ENCODE measurements at places on chromosomes 16 and 17.
A peak's percentile ranks its signal among the peaks of the same experiment; 100 is the strongest.

DNA sequence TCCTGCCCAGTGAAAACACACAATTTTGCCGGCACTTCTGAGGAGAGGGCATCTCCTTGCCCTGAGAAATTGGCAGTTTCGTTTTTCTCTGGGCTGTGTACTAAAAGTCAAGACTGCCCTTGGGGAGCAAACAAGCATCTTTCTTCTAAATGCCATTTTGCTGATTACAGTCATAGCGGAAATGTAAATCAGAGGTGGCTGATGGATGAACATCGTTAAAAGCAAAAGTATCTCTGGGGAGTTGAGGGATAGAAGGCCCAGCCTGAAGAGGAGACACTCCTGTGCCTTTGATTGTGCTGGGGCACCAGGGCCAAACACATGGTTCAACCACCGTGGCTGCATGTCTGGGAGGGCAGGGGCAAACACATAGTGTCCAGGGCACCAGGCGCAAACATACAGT, 49.8 kb downstream of the ABCC12 start:
- no peak for DNase-seq

DNA sequence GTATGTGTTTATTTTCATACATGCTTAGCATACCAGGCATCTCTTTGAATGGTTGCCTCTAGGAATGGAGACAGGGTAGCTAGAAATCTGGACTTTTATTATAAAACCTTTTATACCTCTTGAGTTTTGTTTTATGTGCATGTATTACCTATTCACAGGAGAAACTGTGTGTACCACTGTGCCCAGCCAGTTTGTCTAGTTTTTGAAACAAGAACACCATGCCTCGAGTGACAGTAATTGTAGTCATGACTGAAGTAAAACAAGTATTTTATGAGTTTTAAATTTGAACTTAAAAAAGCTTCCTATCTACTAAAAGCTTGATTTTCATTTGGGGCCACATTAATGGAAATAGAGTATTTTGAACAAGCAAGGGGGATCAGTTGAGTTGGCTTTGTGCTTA, 57.4 kb downstream of the SNTB2 start:
- DNase-seq = no peak

- DNase-seq = no peak
These were observed 1.6 kb upstream of the DOC2B start for GRCh38 chr17:183021-183420.

DNA sequence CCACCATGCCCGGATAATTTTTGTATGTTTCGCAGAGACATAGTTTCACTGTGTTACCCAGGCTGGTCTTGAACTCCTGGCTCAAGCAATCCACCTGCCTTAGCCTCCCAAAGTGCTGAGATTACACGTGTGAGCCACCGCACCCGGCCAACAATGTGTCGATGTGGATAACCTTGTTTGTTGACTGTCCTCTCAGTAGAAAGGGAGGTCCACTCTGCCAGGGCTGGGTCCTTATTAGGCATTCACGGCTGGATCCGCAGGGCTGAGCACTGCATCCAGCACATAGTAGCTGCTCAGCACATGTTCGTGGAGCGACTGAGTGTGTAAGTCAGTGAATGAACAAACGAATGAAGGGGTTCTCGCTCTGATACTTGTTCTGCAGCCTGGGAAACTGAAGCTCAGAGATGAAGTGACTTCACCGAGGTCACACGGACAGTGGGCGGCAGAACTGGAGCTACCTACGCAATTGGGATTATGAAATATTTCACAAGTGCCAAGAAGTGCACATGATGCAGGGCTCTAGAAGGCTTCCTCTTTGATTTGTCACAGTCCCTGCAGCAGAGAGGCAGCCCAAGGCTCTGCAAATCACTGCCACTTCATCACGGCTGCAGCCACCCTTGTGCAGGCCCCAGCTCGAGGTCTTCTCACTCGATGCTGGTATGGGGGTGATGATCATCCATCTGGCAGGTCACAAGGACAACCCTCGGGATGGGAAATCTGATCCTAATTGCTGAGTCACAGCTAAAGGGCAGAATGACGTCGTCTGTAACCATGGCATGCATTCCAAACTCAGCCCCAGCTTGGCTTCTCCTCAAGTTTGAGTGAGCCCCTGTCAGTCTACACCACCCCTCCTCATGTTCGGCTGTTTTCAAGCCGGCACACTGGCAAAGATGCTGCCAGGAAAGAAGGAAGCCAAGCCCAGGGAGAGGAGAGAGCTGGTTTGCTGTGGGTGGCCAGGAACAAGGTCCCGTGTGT, 28.0 kb upstream of the SNN start:
- DNase-seq = peak; percentile 80

GRCh38 chr17:36722121-36722902, 120.9 kb downstream of the MRM1 start:
- DNase-seq = peak; percentile 84

DNA sequence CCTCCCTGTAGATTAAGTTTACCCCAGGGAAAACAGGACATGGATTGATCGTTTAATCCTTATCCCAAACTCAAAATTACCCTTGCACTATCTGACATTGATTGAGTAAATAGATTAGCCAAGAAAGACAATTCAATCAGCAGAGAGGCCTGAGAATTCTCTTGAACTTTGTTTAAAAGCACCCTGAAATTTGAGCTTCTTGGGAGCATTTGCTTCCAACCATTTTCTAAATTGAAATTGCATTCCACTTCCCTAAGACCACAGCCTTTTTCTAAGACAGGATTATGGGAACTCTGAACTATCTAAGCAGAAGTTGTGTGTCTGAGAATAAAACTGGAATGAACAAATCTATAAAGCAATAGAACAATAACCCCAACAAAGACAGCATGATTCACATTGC, 76.6 kb upstream of the TNRC6A start:
- DNase-seq = no peak

- DNase-seq = no peak
These were observed 2.3 kb upstream of the CLUH start for GRCh38 chr17:2713881-2714280.

- DNase-seq = no peak
These were observed 26.4 kb downstream of the CFAP20 start for GRCh38 chr16:58102665-58103392.

- peak; percentile 13 for DNase-seq
These were observed 84.9 kb downstream of the TMEM114 start for GRCh38 chr16:8505327-8505991.

DNA sequence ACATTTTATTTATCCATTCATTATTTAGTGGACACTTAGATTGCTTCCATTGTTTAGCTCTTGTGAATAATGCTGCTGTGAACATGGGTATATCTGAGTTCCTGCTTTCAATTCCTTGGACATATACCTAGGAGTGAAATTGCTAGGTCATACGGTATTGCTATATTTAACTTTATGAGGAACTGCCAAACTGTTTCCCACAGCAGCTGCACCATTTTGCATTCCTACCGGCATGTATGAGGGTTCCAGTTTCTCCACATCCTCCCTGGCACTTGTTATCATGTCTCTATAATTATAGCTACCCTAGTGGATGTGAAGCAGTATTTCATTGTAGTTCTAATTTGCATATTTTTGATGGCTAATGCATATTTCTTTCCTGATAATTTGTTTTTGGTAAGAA, 23.7 kb upstream of the DRG2 start:
- no peak for DNase-seq

GRCh38 chr16:68590201-68590994, 51.3 kb downstream of the ZFP90 start:
- DNase-seq = peak; percentile 29

- no peak for DNase-seq
These were observed 533 bp downstream of the SLC6A4 start for GRCh38 chr17:30234964-30235363.

DNA sequence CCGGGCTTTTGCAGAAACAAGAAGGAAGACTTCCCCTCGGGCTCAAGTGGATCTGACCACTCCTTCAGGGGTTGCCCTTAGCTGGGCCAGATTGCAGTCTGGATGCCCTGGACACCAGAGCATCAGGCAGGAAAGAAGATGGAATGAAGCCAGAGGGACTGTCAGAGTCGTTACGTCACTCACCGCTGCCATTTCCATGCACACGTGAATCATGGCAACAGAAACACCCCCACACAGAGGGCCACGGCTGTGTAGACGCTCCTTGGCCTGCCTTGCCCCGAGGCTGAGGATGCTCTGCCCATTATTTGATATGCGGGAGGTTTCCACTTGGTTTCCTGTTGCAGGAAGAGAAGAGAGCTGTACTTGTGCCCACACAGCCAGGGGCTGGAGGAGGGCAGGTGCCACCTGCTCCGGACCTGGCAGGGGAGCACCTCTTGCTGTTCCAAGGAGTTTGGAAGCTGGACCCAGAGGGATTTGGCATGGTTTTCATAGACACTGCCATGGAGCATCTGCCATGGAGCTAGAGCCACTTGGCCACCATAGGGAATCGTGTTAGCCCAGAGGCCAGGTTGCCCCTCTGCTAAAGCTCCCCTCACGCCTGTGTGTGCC, 29.4 kb downstream of the RBFOX3 start:
- no peak for DNase-seq

- no peak for DNase-seq
These were observed 9.1 kb downstream of the LDHD start for GRCh38 chr16:75107505-75107904.

DNA sequence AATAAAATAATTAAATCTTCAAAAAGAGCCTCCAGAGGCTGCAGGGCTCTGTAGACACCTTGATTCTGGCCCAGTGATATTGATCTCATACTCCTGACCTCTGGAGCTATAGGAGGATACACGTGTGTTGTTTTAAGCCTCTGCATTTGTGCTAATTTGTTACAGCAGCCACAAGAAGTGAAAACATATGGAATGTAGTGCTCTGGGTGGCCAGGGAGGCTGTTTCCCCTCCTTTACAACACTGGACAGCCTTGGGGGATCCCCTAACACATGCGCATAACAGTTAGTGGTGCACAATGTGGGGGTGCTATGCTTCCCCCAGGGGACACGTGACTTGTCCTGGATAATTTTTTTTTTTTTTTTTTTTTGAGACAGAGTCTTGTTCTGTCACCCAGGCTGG, 4.7 kb upstream of the ZNF500 start:
- DNase-seq = no peak

DNA sequence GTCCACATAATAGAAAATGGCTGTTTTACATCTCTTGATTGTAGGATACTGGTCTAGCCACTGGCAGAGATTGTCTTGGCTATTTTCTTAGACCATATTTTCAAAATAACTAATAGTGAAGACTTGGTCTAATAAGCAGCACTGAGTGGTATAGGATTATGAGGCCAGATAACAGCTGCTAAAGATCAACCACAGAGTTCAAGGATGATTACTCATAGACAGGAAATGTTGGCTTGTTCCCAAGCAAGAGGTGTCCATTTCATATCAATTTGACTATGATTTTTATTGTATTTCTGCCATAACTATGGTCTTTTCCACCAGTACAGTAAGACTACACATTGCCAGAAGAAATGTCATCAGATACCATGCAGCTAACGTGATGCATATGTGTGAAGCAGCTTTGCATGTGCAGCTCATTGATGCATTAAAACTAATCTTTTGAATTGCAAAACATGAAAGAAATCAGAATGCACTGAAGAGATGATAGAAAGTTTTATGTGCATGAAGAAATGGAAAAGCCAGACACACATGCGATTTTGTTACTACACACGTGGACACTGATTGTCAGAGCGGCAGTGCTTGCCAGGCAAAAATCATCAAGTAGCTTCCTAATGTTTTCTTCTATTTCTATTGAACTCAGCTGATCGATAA, 693.3 kb downstream of the CDH11 start:
- no peak for DNase-seq

- DNase-seq = no peak
These were observed 134.0 kb downstream of the IRX3 start for GRCh38 chr16:54152362-54153239.

- DNase-seq = no peak
These were observed 9.2 kb upstream of the TNFRSF13B start for GRCh38 chr17:16980813-16981731.

DNA sequence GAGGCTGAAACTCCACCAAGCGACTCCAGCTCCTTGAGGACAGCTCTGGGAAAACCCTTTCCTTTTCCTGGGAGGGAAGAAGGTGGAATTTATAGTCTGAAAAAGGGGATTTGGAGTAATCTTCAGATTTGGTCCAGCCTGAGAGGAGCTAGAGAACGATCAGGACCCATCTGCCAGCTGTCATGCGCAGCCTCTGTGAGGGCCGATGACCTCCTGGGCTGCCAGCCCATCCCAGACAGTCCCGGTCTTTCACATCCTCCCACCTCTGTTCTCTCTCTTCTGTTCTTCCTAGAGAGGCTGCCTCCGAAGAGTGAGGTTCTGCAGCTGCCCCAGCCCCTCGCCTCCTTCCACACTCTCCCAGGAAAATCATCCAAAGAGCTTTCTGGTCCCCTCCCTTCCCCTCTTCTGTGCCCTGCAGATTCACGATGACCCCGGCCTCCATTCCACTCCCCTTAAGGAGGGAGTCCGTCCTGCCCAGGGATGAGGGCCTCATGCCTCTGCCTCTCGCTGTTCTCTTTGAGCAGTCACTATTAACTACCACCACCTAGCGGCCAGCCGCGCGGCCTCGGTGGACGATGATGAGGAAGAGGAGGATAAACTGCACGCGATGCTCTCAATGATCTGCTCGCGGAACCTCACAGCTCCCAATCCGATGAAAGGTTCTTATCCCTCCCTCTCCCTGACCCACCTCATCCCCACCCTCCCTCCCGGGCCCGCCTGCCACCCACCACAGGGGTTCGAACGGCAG, 29.6 kb downstream of the SGSM2 start:
- DNase-seq = no peak

DNA sequence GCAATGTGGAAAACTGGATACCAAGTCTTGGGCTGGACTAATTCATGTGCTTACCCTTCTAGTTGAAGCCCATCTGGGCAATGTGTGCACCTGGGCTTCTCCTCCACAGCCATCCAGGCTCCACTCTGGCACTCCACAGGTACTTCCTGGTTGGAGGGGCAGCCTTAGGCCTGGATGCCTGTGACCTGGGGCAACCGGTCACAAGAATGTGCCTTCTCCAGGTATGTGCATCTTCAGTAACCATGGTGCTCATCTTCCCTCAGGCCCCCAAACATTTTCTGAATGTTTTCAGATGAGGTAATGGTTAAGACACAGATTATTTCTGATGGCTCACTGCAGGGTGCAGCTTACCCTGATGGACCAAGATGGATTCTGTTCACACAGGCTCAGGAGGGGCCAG, 11.1 kb downstream of the C16orf86 start:
- no peak for DNase-seq

DNA sequence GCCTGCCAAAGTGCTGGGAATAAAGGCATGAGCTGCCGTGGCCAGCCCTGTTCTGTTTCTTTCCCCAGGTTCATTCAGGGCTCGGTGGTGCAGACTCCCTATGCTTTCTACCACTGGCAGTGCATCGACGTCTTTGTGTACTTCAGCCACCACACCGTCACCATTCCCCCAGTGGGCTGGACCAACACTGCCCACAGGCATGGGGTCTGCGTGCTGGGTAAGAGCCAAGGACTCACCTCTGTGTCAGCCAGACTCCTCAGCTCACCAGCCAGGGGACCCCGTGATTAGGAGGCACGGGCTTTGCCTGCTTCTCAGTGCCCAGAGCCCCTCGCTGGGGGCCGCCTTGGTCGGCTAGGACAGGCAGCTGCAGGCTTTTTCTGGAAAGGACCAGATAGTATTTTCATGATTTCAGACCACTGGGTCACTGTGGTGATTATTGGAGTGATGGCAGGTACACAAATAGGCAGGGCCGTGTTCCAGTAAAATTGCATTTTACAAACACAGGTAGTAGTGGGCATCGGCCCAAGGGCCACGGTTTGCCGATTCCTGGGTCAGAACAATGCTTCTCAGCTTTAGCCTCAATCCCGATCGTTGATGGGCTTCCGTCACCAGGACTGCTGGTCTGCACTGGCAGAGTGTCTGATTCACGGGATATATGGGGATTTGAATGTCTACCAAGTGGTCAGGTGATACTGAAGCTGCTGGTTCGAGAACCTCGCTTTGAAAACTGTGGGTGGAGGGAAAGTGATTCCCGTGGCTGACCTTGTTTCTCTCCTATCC, 5.0 kb downstream of the ENGASE start:
- no peak for DNase-seq

- DNase-seq = no peak
These were observed 7.3 kb downstream of the ATP2A3 start for GRCh38 chr17:3956983-3957382.
